ENCODE measurements at places on chromosomes 5 and 9.

GRCh38 chr9:130860458-130861316 lies 25.6 kb downstream of the ABL1 start:
- peak; percentile 85 for DNase-seq

DNA sequence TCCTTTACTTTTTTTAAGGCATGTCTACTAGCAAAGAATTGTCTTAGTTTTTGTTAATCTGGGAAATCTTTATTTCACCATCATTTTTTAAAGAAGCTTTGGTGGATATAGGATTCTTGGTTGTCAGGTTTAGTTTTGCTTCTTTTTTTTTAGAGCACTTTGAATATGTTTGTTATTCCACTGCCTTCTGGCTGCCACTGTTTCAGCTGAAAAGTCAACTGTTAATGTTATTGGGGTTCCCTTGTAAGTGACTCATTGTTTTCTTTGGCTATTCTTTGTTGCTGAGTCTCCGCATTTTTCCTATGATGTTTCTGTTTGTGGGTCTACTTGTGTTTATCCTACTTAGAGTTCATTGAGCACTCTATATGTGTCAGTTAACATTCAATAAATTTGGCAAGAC lies 44.4 kb downstream of the PHAX start:
- no peak for DNase-seq

DNA sequence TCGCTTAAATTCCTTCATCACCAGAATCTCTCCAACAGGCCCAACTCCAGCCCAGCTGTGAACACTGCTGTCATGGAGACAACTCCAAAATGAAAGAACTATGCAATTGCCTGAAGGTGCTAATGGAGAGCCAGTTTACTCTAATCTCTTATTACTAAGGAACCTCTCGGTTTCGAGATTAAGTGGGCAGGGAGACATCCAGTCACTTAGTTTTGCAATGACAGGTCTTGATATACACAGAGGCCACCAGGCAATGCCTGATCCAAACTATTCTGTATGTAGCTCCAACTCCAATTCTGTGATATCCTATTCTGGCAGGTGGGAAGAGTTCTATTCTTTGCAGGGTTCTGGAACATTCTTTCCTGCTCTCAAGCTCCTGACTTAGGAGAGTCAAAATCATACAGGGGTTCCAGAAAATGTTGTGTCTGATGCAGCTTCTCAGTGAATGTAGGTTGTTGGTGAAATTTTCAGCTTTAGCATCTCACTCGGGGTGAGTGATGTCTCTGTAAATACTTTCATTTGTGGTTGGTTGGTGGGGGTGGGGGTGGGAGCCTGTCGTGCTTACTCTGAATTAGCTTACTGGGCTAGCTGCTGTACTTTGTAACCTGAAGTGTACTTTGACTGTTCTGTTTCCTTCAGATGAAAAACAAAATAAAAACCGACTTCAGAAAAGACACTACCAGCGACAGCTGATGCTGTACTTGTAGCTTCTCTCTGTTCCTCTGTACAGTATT lies 170.9 kb downstream of the PALM2AKAP2 start:
- DNase-seq = no peak

DNA sequence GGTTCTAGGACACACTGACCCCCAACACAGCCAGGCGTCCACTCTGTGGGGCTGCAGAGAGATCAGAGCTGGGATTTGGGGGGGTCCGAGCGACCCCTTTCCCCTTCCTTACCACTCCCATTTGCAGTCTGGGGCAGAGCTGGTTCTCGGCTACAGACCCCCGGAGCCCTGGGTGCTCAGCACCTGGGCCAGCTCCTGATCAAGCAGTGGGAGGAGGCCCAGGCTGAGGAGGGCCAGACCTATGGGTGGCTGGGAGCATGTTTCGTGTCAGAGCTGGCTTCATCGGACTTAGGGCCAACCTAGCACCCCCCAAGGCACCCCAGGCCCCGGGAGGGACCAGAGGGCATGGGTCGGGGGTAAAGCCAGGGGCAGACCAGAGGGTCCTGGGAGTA lies 7.6 kb downstream of the GRIN1 start:
- no peak for DNase-seq

DNA sequence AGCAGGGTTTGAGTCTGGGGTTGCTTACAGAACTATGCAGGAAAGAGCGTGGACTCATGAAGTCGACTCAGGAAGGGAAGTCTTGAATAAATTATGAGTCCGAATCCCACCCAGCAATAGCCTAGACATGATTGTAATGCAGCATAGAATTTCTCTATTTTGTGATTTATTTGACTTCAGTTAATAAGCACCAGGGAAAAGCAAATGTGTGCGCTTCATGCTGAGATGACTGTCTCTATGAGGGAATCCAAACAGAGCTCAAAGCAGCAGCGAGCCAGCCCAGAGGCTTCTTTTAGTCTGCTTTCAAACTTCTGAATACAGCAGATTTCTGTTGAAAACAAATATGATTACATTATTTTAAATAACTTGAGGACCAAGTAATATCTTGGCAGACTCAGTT lies 188.0 kb downstream of the SEMA6A start:
- no peak for DNase-seq

GRCh38 chr9:104765138-104765537 lies 1.2 kb downstream of the NIPSNAP3B start:
- no peak for DNase-seq

- DNase-seq = no peak
Observed at GRCh38 chr5:132434416-132435286, 55.9 kb downstream of the IRF1 start.

- peak; percentile 56 for DNase-seq
Observed at GRCh38 chr5:53478411-53479044, 1.9 kb upstream of the FST start.

- no peak for DNase-seq
Observed at GRCh38 chr5:101637599-101637998, 658.5 kb downstream of the SLCO4C1 start.

- DNase-seq = no peak
Observed at GRCh38 chr9:97935276-97935675, 2.7 kb downstream of the HEMGN start.

- DNase-seq = no peak
Observed at GRCh38 chr9:130499804-130500263, 55.1 kb downstream of the ASS1 start.

All from HTR-8/SVneo (cell line).